ENCODE measurements at places on chromosomes 16 and 17.

DNA sequence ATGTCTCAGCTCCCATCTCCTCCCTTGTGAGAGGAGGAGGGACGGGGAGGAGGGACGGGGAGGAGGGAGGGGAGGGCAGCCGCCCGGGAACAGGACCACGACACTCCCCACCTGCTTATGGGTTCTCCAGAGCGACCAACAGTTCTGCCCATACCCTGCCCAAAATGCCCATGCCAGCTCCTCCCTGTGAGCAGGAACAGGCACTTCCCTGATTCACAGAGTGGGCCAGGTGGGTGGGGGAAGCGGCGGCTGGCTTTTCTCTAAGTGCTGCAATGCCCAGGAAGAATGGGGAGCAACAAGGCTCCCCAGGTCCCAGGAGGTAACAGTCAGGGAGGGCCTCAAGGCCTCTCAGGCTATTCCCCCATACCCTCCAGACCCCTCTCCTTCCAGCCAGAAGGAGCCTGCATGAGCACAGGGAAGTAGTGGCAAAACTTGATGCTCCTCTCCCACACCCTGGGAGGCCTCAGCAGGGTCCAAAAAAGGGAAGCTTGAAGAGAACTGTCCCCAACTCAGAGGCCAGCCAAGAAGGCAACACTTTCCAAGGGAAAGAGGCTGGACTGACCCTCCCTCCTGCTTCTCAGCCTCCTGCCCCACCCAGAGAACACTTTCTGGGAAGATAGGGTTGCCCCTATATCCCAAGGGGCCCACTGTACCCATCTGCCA lies 53.8 kb downstream of the MYO18A start:
- DNase-seq = no peak

GRCh38 chr16:49273771-49274170 lies 7.9 kb downstream of the CBLN1 start:
- no peak for DNase-seq

- peak; percentile 49 for DNase-seq
Observed at GRCh38 chr16:86072328-86073102, 173.6 kb downstream of the IRF8 start.

- no peak for DNase-seq
Observed at GRCh38 chr16:85168732-85169256, 56.5 kb upstream of the CIBAR2 start.

GRCh38 chr17:69060822-69061221 lies at the start of gene ABCA9:
Gene ABCA9, minus strand, starts transcription at chr17:69060927. Its CDS starts 9,801 bp downstream, at chr17:69051126.
- DNase-seq = no peak

DNA sequence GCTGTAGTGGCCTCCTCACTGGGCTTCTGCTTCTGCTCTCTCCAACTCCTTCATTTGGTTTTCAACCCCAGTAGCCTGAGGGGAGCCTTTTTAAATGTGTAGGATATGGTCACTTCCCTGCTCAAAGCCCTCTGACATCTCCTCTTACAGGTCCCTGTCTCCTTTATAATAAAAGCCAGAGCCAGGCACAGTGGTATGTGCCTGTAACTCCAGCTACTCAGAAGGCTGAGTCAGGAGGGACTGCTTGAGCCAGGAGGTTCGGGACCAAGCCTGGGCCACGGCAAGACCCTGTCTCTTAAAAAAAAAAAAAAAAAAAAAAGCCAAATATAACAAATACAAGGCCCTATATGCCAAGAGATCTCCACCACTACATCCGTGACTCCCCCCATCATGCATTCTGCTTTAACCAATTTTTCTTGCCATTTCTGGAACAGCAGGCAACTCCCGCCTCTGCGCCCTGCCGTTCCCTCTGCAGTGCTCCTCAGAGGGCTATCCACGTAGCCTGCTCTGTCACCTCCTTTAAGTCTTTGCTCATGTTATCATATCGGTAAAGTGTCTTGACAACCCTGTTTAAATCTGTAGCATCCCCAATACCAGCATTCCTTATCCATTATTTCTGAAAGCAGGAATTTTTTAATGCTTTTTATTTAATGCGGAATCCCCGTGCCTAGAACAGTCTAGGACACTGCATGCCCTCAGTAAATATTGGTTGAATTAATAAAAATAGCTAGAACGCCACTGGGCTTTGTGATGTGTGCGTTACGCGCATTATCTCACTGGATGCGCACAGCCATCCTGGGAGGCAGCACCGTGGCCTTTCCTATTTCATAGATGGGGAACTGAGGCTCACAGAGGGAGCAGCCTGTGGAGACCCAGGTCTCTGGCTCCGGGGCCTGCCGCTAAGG lies 9.5 kb downstream of the ZNF771 start:
- no peak for DNase-seq

Data from GM12892 (cell line).